NCI-H526 treated with DMSO at 0.1 percent for 48 hours (cell line): ENCODE measurements at places on chromosomes 2 and 18.

DNA sequence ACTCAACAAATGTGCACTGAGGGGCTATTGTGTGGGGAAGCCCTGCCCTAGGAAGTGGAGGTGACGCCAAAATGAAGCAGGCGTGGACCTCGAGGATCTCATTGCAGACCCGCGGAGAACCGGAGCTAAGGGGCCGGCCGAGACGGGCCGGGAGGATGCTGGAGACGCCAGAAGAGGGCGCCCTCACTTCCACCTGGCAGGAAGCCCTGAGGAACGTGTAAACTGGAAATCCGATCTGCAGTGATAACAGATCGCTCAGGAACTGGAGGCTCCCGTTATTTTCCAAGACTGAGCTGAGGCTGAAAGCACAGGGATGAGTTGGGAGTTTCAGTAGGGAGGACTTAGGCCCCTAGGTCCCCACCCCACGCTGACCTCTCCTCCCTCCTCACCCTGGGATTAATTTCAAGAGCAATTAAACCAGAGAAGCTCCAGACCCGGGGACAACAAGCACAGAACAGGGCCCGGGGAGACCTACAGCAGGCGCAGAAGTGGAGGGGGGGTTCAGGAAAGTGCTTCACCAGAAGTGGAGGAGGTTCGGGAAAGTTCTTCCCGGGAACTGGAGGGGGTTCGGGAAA is 7.7 kb upstream of the COL6A3 start:
- DNase-seq, result peak; percentile 24

DNA sequence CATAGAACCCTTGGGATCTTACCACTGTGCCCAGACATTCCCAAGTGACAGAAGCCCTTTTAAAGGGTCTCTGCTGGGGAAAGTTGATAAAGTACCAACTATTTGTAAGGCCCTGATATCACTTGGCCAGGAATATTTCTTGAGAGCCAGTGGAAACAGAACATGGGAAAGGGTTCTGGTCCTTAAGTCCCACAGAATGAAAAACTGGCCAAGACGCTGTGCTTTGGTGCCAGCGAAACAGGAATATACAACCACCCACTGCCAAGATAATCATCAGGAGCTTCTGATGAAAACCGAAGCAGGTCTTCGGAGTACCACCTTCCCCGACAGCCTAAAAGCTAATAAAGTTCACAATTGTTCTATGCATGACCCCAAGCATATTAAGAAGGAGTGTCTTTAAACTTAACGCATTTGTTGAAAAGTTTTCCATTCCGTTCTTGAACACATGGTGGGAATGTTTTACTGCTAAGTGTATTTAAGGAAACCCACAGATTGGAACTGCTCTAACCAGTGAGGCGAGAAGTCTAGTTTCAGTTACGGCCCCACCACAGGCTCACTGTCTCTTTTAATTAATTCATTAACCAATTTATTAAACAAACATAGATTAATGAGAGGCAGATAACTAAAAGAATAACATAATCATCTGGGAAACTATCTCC is 152.6 kb downstream of the ANKRD44 start:
- no peak for DNase-seq

- DNase-seq, result peak; percentile 85
Observed at GRCh38 chr2:37672104-37672869, 845 bp upstream of the CDC42EP3 start.

GRCh38 chr2:9484533-9484932 is 10.2 kb downstream of the IAH1 start:
- no peak for DNase-seq

GRCh38 chr2:15449556-15450236 is 111.4 kb downstream of the NBAS start:
- DNase-seq, result peak; percentile 100

GRCh38 chr2:197601726-197602125 is 73.7 kb downstream of the RFTN2 start:
- no peak for DNase-seq

DNA sequence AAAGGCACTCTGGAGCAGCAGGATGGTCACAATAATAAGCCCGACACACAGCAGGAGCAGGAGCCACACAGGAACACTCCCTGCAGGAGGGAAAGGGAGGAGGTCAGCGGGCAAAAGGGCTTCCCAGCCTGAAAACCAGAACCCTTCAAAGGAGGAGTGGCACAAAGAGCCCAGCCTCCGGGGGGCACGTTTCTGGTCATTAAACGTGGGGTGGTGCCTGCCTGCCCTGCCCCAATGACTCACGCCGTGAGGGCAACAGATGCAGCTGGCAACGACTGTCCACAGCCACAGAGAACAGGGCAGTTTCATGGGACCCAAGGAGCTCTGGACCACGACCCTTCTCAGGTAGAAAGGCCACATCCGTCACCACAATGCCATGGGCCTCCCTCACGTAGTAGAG is 3.0 kb downstream of the PREB start:
- DNase-seq, result no peak

GRCh38 chr2:41878716-41879234 is 169.0 kb upstream of the PKDCC start:
- DNase-seq, result no peak

- DNase-seq, result no peak
Observed at GRCh38 chr2:43228321-43228751, 1.9 kb upstream of the ZFP36L2 start.

GRCh38 chr18:13449651-13450050 is 231.1 kb downstream of the LDLRAD4 start:
- DNase-seq, result no peak

DNA sequence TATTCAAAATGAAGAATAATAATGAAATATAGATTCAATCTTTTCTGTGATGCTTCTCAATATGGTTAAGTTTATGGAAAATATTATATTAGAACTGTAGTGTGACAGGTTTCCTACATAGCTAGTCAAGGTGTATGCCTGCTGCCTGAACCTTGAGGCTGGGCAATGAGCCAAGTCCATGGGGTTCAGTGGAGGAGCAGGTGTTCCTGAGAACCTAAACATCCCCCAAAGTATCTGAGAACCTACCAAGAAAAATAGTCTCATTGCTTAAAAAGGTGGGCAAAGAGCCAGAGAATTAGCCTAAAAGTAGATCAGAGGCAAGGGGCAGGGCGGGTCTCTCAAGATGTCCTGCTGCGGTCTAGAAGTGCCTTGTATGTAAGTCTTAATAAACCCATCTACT is 185.9 kb upstream of the SPHKAP start:
- no peak for DNase-seq

- DNase-seq, result no peak
Observed at GRCh38 chr2:17857021-17857420, 21.4 kb upstream of the KCNS3 start.
